ENCODE measurements at places on chromosomes 11 and 22. TPM values are rescaled to one million over a fixed set of nuclear protein-coding genes. Genes with fewer than 3 reads are reported as not detected.

GRCh38 chr11:119107538-119108145, 498 bp downstream of the C2CD2L start:
- DNase-seq: no peak

DNA sequence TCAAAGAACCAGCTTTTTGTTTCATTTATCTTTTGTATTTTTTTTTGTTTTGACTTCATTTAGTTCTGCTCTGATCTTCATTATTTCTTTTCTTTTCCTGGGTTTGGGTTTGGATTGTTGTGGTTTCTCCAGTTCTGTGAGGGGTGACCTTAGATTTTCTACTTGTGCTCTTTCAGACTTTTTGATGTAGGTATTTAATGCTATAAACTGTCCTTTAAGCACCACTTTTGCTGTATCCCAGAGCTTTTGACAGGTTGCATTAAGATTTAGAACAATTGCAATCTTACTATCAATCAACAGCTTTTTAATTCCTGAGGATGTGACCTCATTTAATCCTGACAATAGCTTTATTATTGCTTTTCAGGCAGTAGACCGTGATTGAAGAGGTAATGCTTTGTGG, 94.3 kb downstream of the ZNF280B start:
- no peak for DNase-seq

- DNase-seq: no peak
Measured at GRCh38 chr11:100528872-100529416, 158.1 kb upstream of the ARHGAP42 start.

GRCh38 chr11:100776212-100776896, 89.3 kb downstream of the ARHGAP42 start:
- no peak for DNase-seq

- peak; percentile 50 for DNase-seq
Measured at GRCh38 chr11:75668451-75669297, at the start of gene MAP6. Gene MAP6, minus strand, starts transcription at chr11:75669038. Its CDS starts 669 bp downstream, at chr11:75668369.

DNA sequence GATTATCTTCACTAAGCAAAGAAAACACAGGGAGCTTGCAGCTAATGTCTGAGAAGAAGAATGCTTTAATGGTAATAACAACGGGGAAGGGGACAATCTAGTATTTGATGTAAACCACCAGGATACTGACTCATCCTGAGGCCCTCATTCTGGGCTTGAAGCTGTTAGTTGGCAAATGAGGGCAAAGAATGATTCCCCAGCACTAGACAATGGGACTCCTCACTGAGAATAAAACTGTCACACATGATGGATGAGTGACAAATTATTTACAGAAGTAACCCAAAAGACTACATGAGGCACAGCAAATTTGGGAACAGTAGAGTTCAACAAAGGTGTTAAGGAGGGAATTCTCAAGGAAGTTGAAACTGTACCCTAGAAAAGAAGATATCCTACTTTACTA, 76.3 kb downstream of the FAM168A start:
- no peak for DNase-seq

GRCh38 chr11:122656073-122656630, 630 bp downstream of the UBASH3B start:
- DNase-seq: peak; percentile 58

DNA sequence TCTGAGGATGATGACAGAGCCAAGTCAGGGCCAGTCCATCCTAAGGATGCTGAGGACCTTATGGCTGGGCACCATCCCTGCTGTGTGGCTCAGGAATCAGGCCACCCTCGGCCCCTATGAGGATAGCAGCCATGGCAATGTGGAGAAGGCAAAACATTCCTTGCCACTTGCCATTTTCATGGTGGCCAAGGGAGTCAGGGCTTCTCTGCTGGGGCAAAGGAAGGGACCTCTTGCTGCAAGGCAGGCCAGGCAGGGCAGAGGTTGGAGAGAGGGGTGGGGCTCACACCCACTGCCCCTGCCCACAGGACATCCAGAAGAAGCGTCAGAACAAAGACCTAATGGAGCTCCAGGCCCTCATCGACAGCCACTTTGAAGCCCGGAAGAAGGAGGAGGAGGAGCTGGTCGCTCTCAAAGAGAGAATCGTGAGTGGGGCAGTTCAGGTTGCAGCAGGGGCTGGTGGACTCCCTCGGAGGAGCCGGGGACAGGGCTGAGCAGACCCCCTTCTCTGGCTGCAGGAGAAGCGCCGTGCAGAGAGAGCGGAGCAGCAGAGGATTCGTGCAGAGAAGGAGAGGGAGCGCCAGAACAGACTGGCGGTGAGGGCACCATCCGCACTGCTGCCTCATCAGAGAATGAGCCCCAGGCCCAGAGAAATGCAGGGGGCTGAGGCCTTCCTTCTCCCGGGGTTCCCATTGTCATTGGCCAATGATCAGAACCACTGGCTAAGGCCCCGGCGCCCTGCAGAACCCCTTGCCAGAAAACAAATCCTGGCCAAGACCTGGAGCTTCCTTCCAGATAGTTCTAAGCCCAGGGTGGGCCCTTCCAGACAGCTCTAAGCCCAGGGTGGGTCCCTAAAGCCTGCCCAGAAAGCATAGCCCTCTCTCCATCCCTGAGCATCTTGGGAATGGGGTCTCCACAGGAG, 13.5 kb upstream of the MRPL23 start:
- DNase-seq: peak; percentile 38

GRCh38 chr11:127898422-127899365, 688.7 kb downstream of the ETS1 start:
- DNase-seq: no peak

DNA sequence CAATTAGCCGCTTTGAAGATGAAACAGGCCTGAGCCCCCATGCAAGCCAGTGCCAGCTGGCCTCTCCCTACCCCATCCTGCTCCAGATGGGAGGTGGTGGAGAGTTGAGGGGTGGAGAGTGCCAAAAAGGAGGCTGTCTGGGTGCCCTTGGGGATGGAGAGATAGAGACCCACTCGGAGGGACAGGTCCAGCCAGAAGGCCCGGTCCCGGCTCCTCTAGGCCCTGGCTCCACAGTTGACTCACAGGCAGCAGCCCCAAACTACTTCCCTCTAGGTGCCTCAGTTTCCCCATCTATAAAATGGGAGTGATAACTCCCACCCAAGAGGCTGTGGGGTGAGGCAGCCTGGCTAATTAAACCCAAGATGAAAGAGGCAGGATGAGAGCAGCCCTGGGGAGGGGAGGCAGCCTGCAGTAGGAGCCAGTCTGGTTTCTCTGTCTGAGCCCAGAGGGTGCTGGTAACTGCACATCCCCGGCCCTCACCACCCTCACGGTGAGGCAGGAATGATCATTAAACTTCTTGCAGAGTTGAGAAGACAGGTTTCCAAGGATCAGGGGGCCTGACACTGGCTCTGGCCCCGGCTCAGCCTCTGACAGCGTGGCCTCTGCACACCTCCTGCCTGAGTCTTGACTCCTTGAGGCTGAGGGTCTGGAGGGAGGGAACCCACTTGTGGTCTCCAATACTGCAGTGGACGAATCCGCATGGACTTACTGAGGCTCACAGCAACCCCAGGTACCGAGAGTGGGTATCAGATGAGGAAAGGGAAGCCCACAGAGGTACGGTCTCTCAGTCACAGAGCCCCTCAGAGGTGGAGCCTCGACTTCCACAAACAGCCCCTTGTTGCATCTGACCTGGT, 1.4 kb upstream of the AP5B1 start:
- DNase-seq: no peak

- DNase-seq: no peak
Measured at GRCh38 chr11:110303414-110303826, 7.0 kb upstream of the RDX start.

GRCh38 chr11:116108161-116108560, 603.9 kb upstream of the CADM1 start:
- DNase-seq: no peak

GRCh38 chr22:19961201-19961580, 19.6 kb upstream of the TXNRD2 start:
- DNase-seq: peak; percentile 38

DNA sequence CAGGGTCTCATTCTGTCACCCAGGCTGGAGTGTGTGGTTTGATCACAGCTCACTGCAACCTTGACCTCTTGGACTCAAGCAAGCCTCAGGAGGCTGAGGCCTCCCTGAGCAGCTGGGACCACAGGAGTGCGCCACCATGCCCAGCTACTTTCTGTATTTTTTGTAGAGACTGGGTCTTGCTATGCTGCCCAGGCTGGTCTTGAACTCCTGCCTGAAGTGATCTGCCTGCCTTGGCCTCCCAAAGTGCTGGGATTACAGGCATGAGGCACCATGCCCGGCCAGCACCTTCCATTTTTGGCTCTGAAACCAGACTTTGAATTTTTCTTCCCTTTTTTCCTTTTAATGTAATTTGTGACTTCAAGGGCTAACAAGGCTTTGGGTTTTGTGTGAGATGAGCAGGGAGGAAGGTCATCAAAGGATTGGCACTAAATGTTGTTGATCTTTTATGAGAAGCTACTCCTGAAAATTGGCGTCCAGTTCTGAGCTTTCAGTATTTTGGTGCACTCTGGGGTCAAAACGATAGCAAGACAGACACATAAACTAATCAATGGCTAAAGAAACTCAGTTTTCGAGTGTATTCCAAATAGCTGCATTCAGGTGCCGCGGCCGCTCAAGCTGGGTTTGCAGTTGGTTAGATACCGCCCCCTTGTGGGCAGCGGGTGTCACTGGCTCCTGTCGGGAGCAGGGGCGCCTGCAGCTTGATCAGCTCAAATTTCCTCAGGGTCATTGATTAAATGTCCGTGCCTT, 51.9 kb upstream of the CLMP start:
- peak; percentile 88 for DNase-seq

DNA sequence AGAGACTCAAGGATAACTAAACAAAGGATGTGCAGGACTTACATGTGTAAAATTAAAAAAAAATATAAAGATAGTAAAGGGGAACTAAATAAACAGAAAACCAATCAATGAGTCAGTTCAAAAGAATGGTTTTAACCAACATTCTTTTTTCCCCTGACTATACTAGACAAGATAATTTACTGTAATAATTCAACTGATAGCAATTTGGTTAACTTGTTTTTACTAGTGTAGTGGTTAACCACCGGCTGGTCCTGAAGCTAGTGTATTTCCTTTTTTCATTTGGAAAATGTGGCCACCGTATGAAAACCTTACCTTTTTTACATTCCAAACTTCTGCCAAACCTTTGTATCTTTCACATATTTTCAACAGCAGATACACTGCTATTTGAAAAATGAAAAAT, 123.1 kb downstream of the ARHGAP42 start:
- DNase-seq: no peak

DNA sequence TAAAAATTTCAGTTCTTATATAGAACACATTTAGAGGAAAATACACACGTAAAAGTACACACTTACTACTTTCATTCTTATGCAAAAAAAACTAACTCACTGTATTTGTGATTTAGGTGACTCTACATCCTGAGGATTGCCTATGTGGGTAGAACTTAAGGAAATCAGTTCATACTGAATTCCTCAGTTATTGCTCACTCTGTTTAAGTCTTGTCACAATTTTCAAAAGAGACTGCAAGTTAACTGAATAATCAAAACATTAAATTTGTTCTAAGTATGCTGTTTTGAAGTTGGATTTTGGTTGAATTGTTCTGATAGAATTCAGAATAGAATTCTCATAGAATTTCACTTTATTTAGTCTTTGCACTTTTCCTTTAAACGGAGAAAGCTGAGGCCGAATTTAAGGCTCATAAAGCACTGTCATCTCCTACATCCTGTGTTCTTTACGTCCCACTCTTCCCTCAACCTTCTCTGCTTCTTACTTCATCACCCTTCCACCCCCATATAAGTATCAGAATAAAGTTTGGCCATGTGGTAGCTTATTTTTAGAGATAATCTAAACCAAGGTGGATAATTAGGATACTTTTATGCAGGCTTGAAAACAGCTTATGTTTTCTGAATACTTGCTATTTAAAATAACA, 59.8 kb downstream of the APOL5 start:
- no peak for DNase-seq

- no peak for DNase-seq
Measured at GRCh38 chr11:117919341-117919740, 9.9 kb downstream of the TMPRSS13 start.

DNA sequence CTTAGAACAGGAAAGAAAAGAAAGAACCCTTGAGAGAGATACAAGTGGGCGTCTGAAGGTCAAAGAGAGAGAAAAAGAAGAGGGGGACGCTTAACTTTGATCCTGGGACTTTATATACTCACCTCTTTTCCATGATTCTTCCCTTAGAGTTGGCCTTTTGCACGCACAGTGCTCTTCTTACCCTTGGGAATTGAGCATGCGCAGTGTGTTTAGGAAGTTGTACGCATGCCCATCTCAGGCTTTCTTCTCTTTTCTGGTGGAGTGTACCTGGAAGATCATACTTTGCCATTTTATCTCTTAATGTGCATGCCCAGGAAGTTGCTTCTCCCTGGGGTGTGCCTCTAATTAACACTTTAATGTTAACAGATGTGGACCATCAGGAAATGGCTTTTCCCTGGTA, 229.6 kb upstream of the ANO3 start:
- no peak for DNase-seq

DNA sequence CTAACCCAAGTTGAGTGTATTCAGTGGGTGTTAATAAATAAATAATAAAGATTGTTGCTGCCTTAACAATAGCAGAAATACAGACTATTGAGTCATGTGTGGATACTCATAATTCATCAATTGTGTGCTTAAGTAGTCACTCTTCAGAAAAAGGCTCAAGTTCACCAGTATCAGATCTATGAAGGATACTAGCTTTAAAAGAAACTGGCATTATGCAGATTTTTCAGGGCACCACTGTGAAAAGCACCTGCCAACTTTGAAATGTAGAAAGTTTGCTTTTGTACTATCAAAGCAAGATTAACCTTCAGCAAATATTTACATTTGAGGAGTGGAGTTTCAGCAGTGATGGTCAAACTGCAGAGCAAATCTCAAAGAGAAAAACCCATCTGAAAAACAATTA, 20.1 kb upstream of the SYTL2 start:
- DNase-seq: no peak

- DNase-seq: no peak
Measured at GRCh38 chr22:22233081-22233480, 11.5 kb upstream of the VPREB1 start.

Gene ANKK1
- total RNA-seq: not detected

Gene ME3
- total RNA-seq: 30.4 TPM

Gene CCDC89
- 0.97 TPM for total RNA-seq

Gene OR4D5
- not detected for total RNA-seq

Gene CCDC116
- total RNA-seq: 0.24 TPM

Gene UPB1
- total RNA-seq: 1.7 TPM

Gene CRYBB2
- total RNA-seq: not detected

Gene MADD
- total RNA-seq: 39.7 TPM

Gene TPBGL
- total RNA-seq: 0.11 TPM

Gene OR8A1
- not detected for total RNA-seq

Gene MS4A3
- total RNA-seq: not detected

Gene PRODH
- 11.9 TPM for total RNA-seq

Gene HOATZ
- total RNA-seq: not detected

Gene MRPL17
- total RNA-seq: 46.5 TPM

Data from Right ventricle myocardium superior (tissue), 1 donor.